Activated CD4-positive, alpha-beta T cell treated with anti-CD3 and anti-CD28 coated beads, Interleukin-2, amount 10 ng/mL, durations not matched to agents 7 days and 5 days (primary cell): ENCODE measurements at places on chromosomes 2 and 18. TPM values are rescaled to one million over a fixed set of nuclear protein-coding genes. Genes with fewer than 3 reads are reported as not detected.
A peak's percentile ranks its signal among the peaks of the same experiment; 100 is the strongest.

ITGB6 gene
- total RNA-seq: not detected

SERPINB4 gene
- not detected for total RNA-seq

SNTG2 gene
- not detected for total RNA-seq

TCF23 gene
- total RNA-seq: not detected

CIAO1 gene
- total RNA-seq: 53.4 TPM

PSMG2 gene
- total RNA-seq: 133 TPM

SMPD4 gene
- total RNA-seq: 70.9 TPM

DNA sequence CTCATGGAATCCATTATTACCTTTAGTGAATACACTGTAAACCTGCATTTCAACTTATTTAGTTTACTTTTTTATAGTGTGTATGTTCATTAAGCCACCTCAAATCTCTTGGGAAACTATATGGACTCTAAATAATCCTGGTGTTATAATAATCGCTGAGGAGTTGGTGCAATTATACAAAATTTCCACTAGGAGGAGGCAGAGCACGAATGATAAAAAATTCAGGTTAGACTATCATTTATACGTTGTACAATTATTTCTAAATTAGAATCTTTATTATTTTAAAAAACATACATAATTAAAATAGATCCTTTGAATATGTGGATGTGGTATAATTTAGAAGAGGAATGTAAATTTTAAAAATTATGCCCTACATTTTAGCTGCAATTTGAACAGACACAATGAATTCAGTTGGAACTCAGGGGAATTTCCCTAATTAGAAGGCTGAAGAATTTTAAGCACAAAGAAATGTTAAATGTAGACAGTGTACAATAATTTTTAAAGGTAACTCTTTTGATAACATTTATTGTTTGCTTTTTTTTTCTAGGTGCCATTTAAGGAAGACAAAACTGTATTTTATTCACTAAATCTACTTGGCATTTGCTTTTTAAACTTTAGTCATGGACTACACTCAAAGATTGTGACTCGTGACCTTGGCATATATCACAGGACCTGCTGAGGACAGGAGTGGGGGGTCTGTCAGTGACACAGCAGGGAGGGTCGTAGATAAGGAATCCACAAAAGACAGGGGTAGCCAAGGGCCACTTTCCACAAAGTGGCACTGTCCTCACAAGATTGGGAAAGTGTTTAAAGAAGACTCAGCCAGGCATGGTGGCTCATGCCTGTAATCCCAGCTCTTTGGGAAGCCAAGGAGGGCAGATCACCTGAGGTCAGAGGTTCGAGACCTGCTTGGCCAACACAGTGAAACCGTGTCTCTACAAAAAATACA is 45.5 kb downstream of the RAB12 start:
- no peaks in the 10 kb centered on the region for H3K4me1 ChIP-seq
- no peak for DNase-seq
- peaks cover 26% of the 10 kb centered on the region for H3K27me3 ChIP-seq
- no peak overlapping the region for H3K27ac ChIP-seq
- no peaks in the 10 kb centered on the region for H3K36me3 ChIP-seq
- no peak overlapping the region for H3K4me3 ChIP-seq

DNA sequence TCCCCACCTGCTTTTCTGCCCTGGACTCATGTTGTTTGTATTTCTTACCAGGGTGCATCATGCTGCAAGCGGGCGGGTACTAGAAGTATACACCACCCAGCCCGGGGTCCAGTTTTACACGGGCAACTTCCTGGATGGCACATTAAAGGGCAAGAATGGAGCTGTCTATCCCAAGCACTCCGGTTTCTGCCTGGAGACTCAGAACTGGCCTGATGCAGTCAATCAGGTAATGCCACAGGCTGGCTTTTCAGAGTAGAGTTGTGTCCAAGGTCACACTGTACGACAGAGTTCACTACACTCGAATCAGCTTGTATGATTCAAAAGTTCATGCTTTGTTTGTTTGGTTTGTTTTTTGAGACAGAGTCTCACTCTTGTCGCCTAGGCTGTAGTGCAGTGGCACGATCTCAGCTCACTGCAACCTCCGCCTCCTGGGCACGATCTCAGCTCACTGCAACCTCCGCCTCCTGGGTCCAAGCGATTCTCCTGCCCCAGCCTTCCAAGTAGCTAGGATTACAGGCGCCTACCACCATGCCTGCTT is 19.4 kb downstream of the SRSF7 start:
- no peaks in the 10 kb centered on the region for H3K4me1 ChIP-seq
- no peak for DNase-seq
- H3K4me3 ChIP-seq: no peak overlapping the region

- H3K27ac ChIP-seq: peak overlapping the region; percentile 56
- DNase-seq: no peak
- peaks cover 53% of the 10 kb centered on the region for H3K36me3 ChIP-seq
- H3K4me3 ChIP-seq: no peak overlapping the region
These were observed 18.8 kb downstream of the COX7A2L start for GRCh38 chr2:42342061-42342794.

DNA sequence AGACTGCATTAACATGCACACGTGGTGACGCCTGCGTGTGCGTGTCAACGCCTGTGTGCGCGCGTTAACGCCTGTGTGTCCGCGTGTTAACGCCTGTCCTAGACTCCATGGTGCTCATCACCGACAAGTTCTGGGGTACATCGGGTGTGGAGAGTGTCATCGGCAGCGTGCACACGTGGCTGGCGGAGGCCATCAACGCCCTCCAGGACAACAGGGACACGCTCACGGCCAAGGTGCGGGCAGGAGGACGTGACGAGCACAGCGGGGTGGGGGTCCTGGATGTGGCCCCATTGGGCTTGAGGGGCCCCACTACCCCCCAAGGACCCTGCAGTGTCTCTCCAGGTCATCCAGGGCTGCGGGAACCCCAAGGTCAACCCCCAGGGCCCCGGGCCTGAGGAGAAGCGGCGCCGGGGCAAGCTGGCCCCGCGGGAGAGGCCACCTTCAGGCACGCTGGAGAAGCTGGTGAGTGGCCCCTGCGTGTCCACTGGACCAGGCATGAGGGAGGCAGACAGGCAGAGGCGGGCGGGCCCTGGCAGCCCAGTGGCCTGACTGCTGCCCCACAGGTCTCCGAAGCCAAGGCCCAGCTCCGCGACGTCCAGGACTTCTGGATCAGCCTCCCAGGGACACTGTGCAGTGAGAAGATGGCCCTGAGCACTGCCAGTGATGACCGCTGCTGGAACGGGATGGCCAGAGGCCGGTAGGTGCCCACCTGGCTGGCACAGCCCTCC is 29.2 kb downstream of the GPC1 start:
- no peaks in the 10 kb centered on the region for H3K27me3 ChIP-seq
- no peak overlapping the region for H3K27ac ChIP-seq
- H3K4me1 ChIP-seq: no peaks in the 10 kb centered on the region
- no peak overlapping the region for H3K4me3 ChIP-seq
- no peaks in the 10 kb centered on the region for H3K36me3 ChIP-seq
- DNase-seq: no peak

DNA sequence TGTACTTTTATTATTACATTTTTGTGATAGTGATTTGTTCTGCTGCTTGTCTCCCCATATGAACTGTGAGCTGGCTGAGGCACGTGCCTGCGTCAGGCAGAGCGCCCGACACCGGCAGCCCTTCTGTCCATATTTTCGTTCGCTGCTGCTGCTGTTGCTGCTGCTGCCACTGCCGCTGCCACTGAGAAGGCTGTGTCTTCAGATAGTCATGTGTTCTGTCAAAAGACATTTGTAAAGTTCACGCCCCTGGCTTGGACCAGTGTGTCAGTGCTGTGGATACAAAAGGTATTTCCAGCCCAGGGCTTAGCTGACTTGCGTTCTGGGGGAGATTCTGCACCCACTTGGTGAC is 47.0 kb downstream of the TWIST2 start:
- DNase-seq: no peak
- no peak overlapping the region for H3K4me3 ChIP-seq
- H3K27me3 ChIP-seq: no peaks in the 10 kb centered on the region
- H3K27ac ChIP-seq: no peak overlapping the region
- no peaks in the 10 kb centered on the region for H3K36me3 ChIP-seq

GRCh38 chr2:240454106-240454901 is 18.8 kb downstream of the GPC1 start:
- no peak overlapping the region for H3K4me3 ChIP-seq
- no peak overlapping the region for H3K27ac ChIP-seq
- peaks cover 4% of the 10 kb centered on the region for H3K4me1 ChIP-seq
- no peaks in the 10 kb centered on the region for H3K36me3 ChIP-seq
- peaks cover 34% of the 10 kb centered on the region for H3K27me3 ChIP-seq

GRCh38 chr2:85731606-85732005 is 22.2 kb upstream of the ATOH8 start:
- DNase-seq: no peak
- peaks cover 6% of the 10 kb centered on the region for H3K4me1 ChIP-seq
- no peak overlapping the region for H3K27ac ChIP-seq
- H3K36me3 ChIP-seq: no peaks in the 10 kb centered on the region
- H3K4me3 ChIP-seq: no peak overlapping the region
- peaks cover 26% of the 10 kb centered on the region for H3K27me3 ChIP-seq

DNA sequence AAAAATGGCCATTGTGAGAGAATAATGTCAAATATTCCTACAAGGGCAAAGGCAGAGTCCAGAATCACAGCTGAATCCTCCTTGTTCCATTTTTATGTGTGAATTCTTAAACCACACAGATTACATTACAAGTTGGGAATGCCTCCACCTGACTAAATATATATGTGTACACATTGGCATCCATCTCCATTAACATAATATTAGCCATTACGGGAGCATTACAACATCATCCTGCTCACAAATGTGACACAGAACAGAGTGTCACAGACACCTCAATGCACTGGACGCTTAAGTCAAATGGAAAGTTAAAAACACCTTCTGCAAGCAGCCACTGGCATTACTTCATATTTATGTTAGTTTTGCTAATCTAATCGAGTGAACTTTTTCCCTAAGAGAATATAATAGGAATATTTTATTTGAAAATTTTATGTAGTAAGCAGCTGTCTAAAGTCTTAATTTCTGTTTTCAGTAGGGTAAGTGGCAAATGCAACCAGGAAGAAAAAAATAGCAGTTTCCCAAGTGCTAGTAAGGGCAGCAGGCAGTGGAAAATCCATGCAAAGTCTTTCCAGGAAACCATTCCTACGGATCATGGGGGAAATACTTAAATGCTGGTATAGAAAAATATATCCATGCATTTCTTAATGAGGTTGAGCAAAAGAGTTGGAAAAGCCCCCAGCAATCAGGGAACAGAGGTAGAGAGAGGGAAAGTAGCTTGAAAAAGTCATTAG is 255.6 kb downstream of the OSR1 start:
- no peak overlapping the region for H3K27ac ChIP-seq
- DNase-seq: no peak
- H3K36me3 ChIP-seq: no peaks in the 10 kb centered on the region
- no peaks in the 10 kb centered on the region for H3K27me3 ChIP-seq

DNA sequence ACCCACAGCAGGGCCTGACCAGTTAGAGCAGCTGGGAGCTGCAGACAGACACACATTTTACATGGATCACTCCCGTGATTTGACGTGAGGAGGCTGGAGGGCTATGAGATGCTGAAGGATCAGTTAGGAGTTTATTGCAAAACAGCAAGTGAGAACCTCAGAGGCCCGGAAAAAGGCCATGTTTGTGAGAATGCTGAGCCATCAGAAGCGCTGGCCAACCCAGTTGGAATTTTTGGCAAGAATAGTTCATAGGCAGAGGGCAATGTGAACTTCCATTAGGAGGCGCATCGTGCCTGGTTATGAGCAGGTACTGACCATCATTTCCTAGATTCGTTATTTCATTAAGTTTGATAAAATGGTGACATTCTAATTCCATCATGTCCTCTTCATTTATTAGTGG is 23.3 kb upstream of the LMAN1 start:
- no peaks in the 10 kb centered on the region for H3K36me3 ChIP-seq
- DNase-seq: no peak
- H3K27me3 ChIP-seq: peaks cover 9% of the 10 kb centered on the region
- H3K4me1 ChIP-seq: no peaks in the 10 kb centered on the region

DNA sequence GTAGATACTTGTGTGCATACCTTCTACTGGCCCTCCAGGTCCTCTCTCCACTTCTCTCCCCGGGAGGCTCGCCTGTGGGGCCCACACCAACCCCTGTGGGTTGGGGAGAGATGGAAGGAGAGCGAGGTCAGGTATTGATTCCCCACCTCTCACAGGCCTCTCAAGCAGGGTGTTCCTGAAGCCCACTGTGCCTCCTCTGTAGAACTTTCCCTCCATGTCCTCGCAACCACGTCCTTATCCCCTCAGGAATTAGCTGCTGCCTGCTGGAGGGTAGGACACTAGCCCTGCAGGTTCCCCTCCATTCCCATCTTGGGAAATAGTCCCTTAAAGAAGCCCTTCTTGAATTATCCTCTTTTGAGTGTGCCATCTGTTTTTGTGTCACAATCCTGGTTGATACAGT is 38.9 kb upstream of the KLF11 start:
- no peak overlapping the region for H3K4me3 ChIP-seq
- H3K4me1 ChIP-seq: no peaks in the 10 kb centered on the region
- no peak overlapping the region for H3K27ac ChIP-seq
- no peak for DNase-seq
- H3K27me3 ChIP-seq: peaks cover 27% of the 10 kb centered on the region
- H3K36me3 ChIP-seq: no peaks in the 10 kb centered on the region

DNA sequence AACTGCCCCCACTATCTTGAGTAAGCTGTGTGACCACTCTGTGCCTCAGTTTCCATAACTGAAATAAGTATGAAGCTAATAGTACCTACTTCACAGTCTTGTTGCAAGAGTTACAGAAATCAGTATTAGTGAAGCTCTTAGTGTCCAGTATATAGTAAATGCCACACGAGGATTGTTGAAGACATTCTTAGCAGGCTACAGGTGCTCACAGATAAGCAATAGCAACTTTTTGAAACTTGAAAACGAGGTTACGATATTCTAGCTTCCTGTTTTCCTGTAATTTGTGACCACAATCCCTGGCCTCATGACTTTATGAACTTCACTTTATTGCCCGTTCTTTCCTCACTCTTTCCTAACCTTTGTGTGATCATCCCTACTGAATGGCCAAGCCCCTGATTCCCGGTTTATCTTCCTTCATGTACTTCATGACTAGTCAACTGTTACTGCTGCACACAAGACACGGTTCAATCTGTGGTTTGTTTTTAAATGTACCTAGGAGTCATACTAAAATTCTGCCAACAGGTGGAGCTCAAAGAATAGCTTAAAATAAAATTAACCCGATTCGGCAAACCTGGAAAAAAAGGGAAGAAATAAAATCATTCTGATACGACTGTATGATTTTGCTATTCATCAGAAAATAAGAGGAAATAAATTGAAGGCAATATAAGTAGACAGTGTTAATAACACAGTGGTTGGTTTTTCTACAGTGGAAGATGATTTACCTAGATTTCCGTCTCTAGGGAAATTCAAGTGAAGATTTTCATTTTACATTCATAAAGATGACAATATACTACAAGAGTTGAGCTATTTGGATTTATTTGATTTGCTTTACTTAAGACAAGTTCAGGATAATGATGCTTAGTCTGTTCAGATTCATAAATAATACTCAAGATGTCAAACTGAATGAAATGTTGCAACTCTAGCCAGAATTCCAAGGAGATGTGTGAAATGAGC is 38.1 kb upstream of the STAT1 start:
- peak; percentile 54 for DNase-seq
- H3K27me3 ChIP-seq: no peaks in the 10 kb centered on the region
- H3K36me3 ChIP-seq: peaks cover 27% of the 10 kb centered on the region
- no peak overlapping the region for H3K27ac ChIP-seq
- peaks cover 23% of the 10 kb centered on the region for H3K4me1 ChIP-seq
